Fibroblast of skin of scalp (primary cell): ENCODE measurements at places on chromosomes 12 and 14.

DNA sequence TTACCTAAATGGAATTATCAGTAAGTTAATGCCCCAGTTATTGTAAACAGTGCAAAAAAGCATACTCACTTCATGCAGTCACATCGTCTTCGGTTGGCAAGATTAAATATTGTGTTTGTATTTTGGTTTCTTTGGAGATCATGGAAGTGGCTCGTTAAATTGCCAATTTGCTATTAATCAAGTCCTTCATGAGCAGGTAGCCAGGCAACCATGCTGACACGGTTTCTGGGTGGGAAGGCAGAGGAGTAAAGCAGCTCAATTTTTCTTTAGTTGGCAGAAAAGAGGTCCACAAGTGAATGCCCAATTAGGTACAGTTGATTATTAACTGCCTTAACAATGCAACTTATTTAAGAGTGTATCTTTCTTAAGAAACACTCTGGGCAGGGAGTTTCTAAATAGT lies 43.9 kb downstream of the PPP4R3A start:
- DNase-seq = no peak

DNA sequence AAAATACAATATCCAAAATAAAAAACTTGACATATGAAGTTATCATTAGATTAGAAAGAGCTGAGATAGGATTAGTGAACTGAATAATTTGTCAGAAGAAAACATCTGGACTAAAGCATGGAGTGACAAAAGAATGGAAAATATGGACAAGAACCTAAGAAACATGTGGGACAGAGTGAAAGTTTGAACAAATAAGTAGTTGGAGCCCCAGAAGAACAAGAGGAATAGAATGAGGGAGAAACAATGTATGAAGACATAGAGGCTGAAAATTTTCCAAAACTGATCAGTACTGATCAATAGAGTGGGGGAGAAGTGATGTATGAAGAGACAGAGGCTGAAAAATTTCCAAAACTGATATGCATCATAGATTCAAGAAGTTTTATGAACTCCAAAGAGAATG lies 170.6 kb upstream of the CRY1 start:
- DNase-seq = no peak

DNA sequence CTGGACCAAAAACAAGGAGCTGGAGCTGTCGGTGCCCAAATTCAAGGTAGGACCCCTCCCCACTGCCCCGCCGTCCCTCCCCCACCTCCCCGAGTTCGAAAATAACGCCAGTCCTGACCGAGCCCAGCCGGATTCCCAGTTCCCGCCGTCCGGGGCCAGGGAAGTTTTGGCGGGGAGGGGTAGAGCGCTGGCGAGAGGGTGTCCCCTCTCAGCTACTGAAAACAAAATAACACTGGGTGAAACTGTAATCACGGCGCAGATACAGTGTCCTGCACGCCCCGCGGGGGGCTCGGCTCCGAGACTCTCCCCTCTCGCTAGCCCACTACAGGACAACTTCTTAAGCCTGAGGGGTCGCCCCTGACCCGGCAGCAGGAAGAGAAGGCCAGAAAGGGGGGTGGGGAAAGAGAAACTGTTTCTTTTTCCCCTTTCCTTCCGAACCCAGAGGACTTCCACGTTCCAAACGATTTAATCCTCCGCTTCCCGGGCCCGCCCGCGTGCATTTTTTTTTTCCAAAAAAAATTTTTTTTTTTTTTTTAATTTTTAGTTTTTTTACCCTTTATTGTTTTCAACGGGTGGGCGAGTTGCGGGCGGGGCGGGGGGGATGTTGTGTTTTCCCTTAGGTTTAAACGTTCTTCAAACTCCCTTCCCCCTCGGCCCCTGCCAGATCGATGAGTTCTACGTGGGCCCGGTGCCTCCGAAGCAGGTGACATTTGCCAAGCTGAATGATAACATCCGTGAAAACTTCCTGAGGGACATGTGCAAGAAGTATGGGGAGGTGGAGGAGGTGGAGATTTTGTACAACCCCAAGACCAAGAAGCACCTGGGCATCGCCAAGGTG lies 1.6 kb downstream of the SETD1B start:
- peak; percentile 40 for DNase-seq

DNA sequence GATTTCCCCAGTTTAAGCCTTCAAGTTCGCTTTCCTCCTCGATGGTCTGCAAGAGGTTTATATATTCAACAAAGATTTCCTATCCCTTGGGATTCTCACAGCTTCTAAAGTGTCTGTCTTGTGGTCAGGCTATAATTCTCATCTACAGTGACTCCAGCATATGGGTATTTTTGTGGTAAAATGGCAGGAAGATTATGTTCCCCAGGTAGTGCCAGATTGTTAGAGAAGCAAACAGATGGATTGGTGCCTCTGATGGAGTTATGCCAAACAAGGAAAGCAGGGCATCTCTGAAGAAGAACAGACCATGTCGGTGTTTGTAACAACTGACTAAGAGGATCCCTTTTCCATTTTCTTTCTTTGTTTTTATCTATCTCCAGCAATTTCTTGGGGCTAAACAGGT lies 5.5 kb upstream of the CCDC175 start:
- no peak for DNase-seq

- no peak for DNase-seq
Measured at GRCh38 chr14:63603749-63604277, 37.9 kb downstream of the WDR89 start.

DNA sequence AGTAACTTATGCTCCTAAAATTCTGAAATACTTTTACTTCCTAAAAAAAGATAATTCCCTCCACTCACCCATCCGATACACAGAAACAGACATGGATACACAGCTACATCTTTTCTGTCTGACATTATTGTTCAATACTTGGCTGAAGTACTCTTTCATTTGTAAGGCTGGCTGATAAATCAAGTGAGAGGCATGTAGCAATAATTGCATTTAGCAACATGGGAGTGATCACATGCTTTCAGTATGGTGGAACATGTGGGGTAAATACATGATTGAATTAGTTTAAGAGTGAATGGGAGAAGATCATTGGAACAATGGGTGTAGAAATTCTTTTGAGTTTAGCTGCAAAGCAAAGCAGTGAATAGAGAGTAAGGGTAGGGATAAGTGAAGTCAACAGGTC lies 25.6 kb downstream of the PTPRQ start:
- DNase-seq = no peak

GRCh38 chr12:99455350-99456035 lies 192.1 kb upstream of the GARIN6 start:
- peak; percentile 11 for DNase-seq

DNA sequence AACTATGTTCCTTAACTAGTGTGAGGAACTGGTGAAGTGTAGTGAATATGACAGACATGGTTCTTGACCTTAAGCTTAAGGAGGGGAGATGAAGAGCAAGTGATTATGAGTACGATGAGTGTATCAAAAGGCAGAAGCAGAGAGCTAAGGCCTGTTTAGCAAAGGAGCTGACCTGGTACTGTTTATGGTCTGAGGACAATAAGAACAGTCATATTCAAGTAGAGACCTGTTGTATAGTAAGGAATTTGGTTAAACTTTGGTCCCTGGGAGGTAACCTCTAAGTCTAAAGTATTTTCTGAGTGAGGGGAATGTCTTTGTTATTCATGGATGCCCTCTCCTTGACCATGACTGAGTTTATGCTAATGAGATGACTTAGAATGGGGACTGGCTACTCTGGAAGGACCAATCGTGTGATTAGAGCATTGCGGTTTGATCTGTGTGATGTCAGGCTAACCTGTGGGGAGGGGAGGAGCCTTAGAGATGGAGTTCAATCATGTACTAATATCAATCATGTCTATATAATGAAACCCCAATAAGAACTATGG lies 389.3 kb downstream of the BMP4 start:
- DNase-seq = no peak

DNA sequence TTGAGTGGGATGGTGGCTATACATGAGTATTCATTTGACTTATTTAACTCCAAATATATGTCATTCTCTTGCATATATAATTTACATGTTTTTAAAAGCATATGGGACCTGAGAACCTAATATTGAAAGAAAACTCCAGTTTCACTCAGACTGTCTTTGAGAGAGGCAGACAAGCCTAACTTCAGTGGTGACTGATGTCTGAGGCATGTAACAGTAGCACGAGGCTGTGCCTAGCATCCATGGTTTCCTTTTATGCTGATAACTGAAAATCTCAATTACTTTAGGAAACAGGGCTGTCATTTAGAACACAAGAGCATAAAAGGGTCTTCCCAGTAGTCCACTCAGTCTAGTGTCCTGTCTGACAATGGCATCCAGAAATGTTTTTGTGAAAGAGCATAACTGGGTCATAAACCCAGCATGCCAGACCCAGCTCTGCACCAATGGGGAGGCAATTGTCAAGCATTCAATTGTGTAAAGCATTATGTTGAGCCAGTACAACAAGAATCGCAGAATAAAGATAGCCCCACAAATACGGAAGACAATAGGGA lies 24.3 kb downstream of the MAPK1IP1L start:
- peak; percentile 40 for DNase-seq

- DNase-seq = no peak
Measured at GRCh38 chr12:29882846-29883245, 99.1 kb upstream of the TMTC1 start.

GRCh38 chr12:12378616-12379015 lies 21.7 kb downstream of the BORCS5 start:
- no peak for DNase-seq

DNA sequence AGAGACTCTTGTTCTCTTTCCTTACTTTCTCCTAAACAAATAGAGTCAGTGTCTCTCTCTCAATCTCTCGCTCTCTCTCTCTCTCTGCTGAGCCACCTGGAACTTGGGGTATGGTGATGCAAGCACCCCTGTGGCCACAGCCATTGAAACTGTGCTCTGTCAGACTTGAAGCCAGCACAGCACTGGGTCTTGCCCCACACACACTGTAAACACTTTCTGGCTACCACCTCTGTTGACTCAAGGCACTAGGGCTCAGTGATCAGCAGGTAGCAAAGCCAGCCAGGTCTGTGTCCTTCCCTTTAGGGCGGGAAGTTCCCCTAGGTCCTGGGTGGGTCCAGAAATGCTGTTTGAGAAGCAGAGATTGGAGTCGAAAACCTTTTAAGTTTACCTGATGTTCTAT lies 125.9 kb upstream of the GARIN6 start:
- no peak for DNase-seq

DNA sequence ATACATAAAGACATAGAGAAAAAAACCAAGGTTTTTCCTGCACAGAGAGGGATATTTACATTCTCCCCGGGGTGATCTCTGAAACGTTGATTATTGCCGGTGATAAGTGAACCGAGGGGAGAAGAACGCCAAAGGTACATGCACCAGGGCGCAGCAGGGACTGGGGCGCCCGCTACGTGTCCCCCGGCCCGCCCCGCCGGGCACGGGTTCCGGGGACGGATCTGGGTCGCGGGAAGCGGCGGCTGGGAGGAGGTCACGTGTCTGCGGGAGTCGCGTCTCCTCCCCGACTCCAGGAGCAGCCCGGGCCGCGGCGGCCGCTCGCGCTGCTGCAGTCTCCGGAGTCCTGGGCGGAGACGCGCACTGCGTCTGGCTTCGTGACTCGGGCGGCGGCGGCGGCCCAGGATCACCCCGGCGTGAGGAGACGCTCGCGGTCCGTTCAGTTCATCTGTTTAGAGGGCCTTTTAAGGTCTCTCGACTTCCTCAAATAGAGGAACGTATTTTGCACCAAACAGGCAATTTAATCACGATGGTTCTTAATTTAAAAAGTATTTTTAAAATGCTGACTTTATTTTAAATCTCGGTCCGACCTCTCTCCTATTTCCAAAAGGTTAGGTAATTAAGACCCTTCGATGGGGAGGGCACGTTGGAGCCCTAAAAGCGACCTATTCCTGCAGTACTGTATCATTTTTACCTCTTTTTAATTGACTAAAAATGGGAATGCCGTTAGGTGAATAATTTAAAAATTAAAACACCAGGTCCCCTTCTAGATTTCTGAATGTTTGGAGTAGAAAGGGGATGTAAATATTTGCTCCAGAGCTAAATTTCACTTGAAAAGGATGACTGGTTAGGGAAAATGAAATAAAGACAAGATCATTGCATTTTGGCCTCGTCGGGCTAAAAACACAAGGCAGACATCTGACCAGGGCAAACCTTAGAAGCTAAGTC lies 1.8 kb upstream of the BHLHE41 start:
- DNase-seq = peak; percentile 83

DNA sequence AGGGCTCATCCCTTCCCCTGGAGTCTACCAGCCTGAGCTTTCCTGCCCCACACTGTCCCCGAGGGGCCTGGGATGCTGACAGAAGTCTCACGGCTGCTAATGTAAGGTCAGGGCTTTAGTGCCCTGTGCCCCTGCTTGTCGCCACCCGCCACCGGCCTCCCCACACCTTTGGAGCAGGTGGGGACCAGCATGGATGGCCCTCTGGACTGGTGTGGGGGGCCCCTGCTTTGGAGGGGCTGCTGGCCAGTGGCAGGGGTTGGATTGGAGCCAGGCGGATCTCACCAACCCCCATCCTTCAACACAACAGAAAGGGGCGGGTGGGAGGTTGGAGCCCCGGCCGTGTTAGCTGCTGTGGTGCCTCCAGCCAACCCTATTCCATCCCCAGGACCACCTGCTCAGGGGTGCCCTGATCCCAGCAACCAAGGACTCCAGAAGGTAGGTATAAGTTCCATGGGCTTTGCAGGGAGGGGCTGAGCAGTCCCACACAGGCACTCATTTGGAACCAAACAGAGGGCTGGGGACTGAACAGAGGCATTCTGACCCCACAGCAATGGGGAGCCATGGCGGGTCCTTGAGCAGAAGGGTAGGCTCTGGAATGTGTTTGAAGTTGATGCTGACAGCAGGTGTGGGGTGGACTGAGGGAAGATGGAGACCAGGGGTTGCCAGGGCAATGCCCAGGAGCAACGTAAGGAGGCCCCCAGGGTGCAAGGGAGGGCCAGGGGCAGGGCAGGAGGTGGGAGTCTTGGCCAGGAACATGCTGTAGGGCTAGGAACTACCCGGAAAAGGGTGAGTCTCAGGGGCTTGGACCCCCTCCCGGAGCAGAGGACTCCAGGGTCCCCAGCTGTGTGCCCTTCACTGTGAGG lies 145.1 kb upstream of the C14orf180 start:
- DNase-seq = no peak

DNA sequence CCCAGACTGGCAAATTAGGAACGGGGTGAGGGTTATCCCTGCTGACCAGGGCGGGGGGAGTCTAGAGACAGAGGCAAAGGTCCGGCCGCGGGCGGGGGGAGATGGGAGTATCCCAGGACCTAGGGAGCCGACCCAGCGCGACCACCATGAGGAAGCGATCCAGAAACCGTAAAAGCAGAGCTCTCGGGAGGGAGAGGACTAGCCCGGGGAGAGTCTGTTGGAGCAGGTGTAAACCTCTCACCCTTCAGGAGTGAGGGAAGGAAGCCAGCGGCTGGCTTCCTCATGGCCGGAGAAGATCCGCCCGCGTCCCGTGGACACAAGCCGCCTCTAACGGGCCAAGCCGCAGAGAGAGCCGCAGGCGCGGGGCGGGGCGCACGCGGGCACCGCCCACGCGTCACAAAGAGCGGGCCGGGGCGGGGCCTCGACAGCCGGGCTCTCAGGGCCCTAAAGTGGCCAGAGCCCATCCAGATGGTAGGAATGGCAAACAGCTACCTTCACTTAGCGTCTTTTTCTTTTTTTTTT lies at the start of gene ACRBP:
Gene ACRBP, minus strand, starts transcription at position 350 of the 522 bp plus-strand sequence. Its CDS starts 66 bp downstream, at position 284.
- DNase-seq = peak; percentile 51

DNA sequence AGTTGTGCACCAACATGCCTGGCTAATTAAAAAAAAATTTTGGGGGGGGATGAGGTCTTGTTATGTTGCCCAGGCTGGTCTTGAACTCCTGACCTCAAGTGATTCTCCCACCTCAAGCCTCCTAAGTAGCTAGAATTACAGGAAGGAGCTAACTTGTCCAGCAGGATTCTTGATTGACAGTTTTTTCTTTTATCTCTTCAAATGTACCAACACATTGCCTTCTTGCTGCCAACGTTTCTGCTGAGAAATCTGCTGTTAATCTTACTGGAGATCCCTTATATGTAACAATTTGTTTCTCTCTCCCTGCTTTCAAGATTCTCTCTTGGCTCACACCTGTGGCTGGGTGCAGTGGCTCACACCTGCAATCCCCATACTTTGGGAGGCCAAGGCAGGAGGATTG lies 22.4 kb upstream of the MARK3 start:
- no peak for DNase-seq
